ENCODE measurements at places on chromosomes 2 and 18. TPM values are rescaled to one million over a fixed set of nuclear protein-coding genes. Genes with fewer than 3 reads are reported as not detected.

DNA sequence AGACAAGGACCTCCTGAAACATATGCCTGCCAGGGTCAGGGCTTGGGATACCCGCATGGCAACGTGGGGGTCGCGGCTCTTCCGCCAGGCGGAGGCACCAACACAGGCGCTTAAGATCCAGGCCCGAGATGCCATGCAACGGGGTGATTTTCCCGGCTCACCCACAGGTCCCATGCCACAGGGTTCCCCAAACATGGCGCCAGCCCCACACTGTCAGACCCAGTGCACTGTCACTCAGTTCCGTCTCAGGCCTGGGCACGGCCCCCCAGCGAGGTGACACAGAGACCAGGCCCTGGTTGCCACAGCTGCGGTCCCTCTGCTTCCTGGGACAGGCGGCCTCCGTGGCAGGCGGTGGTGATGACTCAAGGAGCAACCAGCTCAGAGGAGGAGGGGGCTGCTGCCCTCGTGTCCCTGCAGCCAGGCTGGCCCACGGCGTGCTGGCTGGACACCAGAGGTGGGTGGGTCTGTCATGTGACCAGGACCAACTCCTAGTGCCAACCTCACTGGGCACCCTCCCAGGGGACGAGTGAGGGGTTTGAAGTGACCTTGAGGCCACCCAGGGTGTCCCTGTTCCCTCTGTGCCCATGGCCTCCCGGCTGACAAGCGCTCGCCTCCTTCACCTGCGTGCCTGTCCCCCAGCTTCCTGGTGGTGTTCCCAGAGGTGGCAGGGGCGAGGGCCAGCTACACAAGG, 4.9 kb downstream of the PDCD1 start:
- H3K27ac ChIP-seq, result no peak overlapping the region
- no peak for DNase-seq
- no peaks in the 10 kb centered on the region for H3K27me3 ChIP-seq
- no peak overlapping the region for H3K4me3 ChIP-seq
- no peaks in the 10 kb centered on the region for H3K4me1 ChIP-seq

DNA sequence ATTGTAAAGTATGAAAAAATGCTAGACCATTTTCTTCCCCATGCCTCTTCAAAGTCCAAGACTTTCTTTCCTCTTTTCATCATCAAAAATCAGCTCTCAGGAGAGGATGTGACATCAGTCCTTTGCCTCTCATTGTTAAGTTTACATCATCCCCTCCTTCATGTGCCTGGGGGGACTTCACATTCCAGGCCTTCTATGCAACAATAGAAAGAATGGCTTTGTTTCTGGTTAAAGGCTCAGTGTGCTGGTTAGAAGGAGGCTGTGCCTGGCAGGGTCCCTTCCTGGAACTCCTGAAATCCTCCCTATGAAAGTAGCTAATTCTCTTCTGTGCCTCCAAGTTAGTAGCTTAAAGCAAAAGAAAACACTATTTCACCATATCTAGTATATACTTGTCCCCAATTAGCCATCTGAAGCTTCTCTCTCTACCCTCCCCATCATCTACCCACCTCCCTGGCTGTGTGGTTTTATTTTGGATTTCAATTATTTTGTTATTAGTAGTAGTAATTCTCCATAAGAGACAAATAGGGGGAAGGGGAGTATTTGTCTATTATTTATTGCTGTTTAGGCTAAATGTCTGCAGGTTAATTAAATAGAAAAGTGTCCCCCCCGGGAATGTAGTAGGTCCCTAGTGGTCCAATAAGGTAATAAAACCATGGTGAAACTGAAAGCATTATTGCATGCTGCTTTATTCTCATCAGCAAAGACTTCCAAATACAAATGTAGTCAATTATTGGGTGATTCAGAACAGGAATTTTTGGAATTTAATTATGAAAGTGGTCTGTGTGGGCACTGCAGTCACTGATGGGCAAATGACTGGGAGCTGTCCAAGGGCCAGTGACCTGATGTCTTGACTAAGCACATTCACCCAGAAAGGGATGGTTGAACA, 69.0 kb downstream of the CPO start:
- H3K4me3 ChIP-seq, result no peak overlapping the region
- DNase-seq, result peak; percentile 29
- peaks cover 15% of the 10 kb centered on the region for H3K36me3 ChIP-seq
- H3K4me1 ChIP-seq, result peaks cover 40% of the 10 kb centered on the region
- H3K27ac ChIP-seq, result peak overlapping the region; percentile 88

- DNase-seq, result peak; percentile 35
- H3K36me3 ChIP-seq, result peaks cover 17% of the 10 kb centered on the region
- H3K27ac ChIP-seq, result no peak overlapping the region
These were observed 30.1 kb upstream of the MBOAT2 start for GRCh38 chr2:9033385-9034168.

- no peak overlapping the region for H3K4me3 ChIP-seq
- H3K27ac ChIP-seq, result no peak overlapping the region
- H3K27me3 ChIP-seq, result peaks cover 3% of the 10 kb centered on the region
- H3K36me3 ChIP-seq, result 0 out of 2 replicates have a peak, but pooled peaks cover 5% of the 10 kb centered on the region
- DNase-seq, result no peak
These were observed 681.6 kb upstream of the KLHL29 start for GRCh38 chr2:22703286-22703920.

Gene VPS4B
- 44.1 TPM for total RNA-seq

Gene TRIM43
- total RNA-seq, result not detected
